Activated CD4-positive, alpha-beta T cell treated with anti-CD3 and anti-CD28 coated beads, Interleukin-2, amount 50 U/mL, for 24 hours (primary cell): ENCODE measurements at places on chromosomes 1 and 21.

GRCh38 chr1:109904105-109904817 is 6.4 kb upstream of the CSF1 start:
- no peak for DNase-seq

DNA sequence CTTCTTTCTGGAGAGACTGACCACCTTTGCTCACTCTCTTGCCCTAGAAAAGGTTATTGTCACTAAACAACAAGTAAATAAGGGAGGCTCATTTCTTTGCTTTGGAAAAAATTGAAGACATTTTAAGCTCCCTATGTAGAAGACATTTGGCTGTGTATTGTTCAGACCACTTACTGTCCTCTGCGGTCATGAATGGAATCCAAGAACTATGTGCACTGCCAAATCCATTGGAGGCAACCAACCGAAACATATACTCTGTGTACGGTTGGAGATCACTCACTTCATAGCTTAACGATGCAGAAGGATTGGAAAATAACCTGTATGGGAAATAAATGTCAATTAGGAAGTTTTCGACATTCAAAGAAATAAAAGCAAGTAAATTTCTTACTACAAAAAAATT is 332.8 kb downstream of the KCTD3 start:
- DNase-seq = no peak

- no peak for DNase-seq
Measured at GRCh38 chr1:17233675-17234320, 15.1 kb upstream of the PADI3 start.

DNA sequence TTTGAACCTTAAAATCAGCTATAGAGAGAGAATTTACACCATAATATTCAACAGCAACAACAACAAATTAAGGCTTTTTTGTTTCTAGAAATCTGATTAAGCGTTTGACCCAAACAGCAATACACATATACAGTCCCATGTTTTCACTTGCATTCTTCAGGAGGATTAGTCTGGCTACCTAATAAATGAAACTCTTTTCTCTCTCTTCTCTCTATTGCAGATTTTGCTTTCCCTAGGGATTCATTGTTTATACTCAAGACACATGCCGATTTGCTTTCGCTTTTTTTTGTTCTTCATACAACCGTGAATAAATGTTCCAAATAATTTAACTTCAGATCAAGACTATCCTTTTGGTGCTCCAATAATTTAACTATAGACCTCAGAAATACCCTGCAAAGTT is 162.4 kb upstream of the PTBP2 start:
- DNase-seq = no peak

DNA sequence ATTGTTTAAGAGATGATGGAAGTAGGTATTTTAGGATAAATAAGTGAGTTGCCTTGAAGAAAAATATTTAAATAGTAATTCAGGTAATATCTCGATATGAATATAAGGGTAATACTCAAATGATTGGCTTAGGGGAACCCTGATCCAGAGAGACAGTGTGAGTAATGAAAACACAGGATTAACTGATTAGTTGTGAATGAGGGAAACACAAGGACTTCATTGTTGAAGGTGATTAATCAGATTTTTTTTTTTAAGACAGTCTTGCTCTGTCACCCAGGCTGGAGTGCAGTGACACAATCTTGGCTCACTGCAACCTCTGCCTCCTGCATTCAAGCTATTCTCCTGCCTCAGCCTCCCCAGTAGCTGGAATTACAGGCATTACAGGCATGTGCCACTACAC is 12.7 kb downstream of the SLC25A33 start:
- DNase-seq = no peak

DNA sequence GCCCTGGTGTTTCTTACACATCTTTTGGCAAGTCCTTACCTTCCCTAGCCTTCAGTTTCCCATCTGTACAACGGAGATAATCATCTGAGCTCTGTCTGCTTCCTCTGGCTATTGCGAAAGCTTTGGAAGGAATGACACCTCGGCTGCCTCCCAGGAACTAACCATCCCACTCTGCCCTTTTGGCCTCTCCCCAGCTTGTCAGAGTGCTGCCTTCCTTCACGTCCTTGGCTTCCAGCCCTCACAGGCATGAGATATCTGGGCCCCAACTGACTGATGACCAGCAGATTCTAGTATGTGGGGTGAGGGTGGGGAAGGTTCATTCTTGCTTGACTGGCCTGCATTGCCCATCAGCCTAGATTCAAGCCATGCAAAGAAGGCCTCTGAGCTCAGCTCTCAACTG is 253.1 kb upstream of the FGGY start:
- no peak for DNase-seq

DNA sequence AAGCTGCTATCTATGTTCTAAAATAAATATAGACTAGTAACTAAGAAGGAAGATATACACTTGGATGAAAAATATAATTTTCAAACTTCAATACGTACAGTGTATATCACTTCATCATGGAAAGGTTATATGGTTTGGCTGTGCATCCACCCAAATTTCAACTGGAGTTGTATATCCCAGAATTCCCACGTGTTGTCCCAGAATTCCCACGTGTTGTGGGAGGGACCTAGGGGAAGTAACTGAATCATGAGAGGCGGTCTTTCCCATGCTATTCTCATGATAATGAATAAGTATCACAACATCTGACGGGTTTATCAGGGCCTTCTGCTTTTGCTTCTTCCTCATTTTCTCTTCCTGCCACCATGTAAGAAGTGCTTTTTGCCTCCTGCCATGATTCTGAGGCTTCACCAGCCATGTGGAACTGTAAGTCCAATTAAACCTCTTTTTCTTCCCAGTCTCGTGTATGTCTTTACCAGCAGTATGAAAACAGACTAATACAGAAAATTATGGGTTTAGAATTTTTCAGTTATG is 10.7 kb downstream of the NEGR1 start:
- DNase-seq = no peak

- no peak for DNase-seq
Measured at GRCh38 chr1:111658622-111659021, 39.0 kb downstream of the RAP1A start.
